Mesothelial cell of epicardium (in vitro differentiated cells): ENCODE measurements at places on chromosomes 7 and 10. TPM values are rescaled to one million over a fixed set of nuclear protein-coding genes. Genes with fewer than 3 reads are reported as not detected.

DNA sequence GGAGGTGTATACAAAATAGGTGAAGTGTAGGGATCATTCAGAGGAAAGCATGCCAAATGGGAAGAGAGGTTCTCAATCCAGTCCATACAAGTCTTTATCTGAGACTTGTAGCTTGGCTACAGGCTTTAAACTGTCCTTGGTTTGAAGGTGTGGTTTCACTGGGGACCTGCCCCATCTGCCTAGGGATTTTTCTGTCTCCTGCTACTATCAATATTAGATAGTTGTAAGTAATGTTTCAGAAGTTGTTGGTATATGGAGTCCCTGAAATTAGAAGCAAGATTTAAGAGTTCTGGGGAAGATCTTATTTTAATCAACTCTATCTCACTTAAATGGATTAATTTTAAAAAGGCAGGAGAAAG, 100.9 kb downstream of the ANKRD7 start:
- DNase-seq: no peak
- H3K36me3 ChIP-seq: no peaks in the 10 kb centered on the region
- H3K27ac ChIP-seq: no peak overlapping the region
- peaks cover 20% of the 10 kb centered on the region for H3K4me1 ChIP-seq
- no peak overlapping the region for H3K4me3 ChIP-seq
- no peaks in the 10 kb centered on the region for H3K27me3 ChIP-seq

DNA sequence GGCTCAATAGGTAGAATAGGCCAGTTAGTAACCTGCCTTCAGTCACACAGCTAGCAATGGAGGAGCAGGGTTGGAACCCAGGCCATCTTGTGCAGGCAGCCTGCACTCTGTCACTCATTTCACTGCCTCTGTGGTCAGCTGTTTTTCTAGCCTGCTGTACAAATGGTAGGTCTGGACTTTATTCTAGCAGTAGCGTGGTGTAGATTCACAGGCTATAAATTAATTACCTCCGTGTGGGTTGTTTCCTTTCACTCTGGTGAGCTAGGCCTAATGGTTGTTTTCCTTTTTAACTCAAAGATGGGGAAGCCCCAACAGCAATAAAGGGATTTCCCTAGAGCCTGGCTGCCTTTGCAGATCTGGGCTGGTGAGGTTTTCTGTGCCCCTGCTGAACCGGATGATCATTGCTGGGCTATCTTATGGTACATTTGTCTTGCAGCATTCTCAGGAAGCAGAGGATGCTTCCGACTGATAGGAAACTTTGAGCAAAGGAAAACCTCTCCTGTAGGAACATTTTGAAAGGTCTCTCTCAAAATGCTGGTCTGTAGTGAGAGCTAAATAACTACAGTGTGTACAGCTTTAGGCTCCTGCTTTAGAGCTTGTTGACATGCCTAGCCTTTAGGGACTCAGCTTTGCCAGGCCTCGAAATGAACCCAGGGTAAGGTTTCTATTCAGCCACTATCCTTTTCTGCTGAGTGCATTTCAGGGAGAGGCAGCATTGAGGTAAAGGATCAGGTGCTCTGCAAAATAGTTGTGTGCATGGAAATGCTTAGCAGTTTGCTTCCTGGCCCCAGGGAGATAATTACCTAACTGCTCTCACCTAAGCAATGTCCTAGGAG, 157.4 kb downstream of the ST7 start:
- no peak overlapping the region for H3K4me3 ChIP-seq
- DNase-seq: no peak
- H3K36me3 ChIP-seq: peaks cover 23% of the 10 kb centered on the region
- peaks cover 14% of the 10 kb centered on the region for H3K4me1 ChIP-seq
- H3K27me3 ChIP-seq: no peaks in the 10 kb centered on the region
- peak overlapping the region; percentile 76 for H3K27ac ChIP-seq

DNA sequence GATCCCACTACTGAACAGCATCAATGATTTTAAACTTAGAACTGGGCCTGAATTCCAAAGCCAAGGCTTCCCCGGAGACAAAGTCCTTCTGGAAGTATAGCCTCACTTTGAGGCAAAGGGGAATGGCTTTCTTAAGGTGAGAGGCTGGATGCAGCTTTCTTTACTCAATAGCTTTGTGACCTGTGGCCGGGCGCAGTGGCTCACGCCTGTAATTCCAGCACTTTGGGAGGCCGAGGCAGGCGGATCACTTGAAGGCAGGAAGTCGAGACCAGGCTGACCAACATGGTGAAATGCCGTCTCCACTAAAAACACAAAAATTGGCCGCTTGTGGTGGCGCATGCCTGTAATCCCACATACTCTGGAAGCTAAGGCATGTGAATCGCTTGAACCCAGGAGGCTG, 3.2 kb upstream of the FGFR2 start:
- no peak overlapping the region for H3K27ac ChIP-seq
- H3K4me1 ChIP-seq: peaks cover 28% of the 10 kb centered on the region
- no peak for DNase-seq
- no peak overlapping the region for H3K4me3 ChIP-seq
- H3K36me3 ChIP-seq: no peaks in the 10 kb centered on the region

DNA sequence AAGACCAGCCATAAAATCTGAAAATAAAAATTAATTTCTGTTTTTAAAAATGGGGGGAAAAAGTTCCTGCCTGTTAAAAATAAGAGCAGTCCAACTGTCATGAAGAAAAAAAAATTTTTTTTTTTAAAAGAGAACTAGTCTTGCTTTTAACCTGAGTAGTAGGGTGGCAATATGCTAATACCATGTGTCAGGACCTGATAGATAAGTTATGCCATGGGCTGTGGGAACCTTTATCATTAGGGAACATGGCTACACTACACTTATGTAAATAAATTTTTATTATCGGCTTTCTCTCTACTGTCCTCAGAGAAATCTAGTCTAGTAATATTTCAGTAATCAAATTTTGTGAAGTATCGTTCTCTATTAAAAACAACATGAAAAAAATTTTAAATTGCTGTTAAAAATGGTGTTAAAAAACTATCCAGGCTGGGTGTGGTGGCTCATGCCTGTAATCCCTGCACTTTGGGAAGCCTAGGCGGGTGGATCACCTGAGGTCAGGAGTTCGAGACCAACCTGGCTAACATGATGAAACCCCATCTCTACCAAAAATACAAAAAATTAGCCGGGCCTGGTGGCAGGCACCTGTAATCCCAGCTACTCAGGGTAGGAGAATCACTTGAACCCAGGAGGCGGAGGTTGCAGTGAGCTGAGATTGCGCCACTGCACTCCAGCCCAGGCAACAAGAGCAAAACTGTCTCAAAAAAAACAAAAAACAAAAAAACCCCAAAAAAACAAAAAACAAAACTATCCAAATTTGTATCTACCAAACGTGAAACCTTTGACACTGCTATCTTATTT, 20.7 kb downstream of the NT5C3A start:
- H3K4me1 ChIP-seq: peaks cover 34% of the 10 kb centered on the region
- no peaks in the 10 kb centered on the region for H3K27me3 ChIP-seq
- H3K27ac ChIP-seq: no peak overlapping the region
- H3K4me3 ChIP-seq: no peak overlapping the region
- H3K36me3 ChIP-seq: peaks cover 2% of the 10 kb centered on the region

GRCh38 chr7:101901661-101902491, 84.5 kb downstream of the CUX1 start:
- H3K4me1 ChIP-seq: peaks cover 24% of the 10 kb centered on the region
- H3K4me3 ChIP-seq: no peak overlapping the region
- no peaks in the 10 kb centered on the region for H3K27me3 ChIP-seq
- H3K27ac ChIP-seq: no peak overlapping the region
- H3K36me3 ChIP-seq: peaks cover 2% of the 10 kb centered on the region

DNA sequence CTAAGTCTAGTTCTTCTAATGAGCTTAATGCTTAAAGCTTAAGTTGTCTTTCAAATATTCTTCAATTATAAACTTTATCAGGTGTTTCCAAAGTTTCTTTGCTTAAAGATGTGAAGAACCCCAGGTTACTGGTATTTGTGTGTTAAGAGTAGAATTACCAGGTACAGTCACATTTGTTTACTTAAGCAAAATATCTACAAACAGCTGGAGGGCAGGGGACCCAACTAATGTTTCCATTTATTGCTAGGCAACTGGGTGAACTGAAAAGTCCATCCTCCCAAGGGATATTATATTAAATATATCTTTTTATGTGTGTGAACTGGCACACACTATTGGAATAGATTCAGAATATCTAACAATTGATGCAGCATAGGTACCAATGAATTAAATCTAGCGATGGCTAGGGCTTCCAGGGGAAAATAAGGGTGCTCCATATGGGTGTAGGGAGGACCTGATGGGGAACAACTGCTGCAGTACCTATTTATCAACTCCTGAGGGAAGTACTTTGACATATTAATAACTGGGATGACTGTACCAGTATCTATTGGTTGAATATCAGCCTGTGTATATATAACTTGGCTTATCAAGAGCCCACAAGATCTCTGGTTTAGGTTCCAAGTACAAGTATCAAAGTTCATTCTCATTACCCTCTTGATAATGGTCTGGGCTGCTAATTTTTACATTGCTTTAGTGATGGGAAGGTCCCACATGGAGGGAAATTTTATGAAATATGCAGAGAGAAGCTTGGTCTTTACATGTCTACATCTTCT, 10.3 kb upstream of the AGR3 start:
- no peaks in the 10 kb centered on the region for H3K36me3 ChIP-seq
- no peak overlapping the region for H3K27ac ChIP-seq
- H3K4me1 ChIP-seq: peaks cover 5% of the 10 kb centered on the region
- no peak overlapping the region for H3K4me3 ChIP-seq
- H3K27me3 ChIP-seq: no peaks in the 10 kb centered on the region

DNA sequence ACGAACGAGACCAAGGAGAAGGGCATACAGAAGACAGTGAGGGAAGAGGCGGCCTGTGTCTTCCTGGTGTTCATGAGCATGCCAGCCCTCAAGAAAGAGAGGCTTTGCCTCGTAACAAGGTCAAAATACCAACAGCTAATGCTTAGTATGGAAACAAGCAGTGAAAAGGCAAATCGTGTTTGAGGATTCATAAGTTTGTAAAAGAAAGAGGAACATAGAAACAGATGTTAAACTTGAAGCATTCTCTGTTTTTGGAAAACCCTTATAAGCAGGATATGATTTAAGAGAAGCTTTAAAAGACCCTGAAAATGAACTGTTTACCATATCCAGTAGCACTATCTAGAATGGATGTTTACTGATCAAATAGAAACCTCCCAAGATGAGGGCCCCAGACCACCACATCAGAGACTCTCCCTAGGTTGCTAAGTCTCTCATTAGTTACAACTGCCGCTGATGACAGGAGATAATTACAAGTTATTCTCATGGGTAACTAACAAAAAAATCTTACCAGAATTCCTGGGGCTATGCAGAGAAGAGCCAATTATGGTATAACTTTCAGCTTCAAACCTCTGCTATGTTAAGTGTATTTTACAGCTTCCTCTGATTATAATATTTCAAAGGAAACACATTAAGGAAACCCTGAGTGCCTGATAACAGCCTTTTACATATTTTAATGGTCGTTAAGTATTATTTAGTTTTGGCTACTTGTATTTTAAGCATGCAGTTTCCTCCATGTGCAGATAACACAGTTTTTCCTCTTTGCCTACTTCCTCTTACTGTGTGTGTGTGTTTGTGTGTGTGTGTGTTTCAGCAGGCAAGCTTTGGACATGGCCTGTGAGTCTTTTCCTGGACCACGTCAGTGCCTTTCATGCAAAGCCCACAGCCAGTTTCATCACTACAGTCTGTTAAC, 17.9 kb downstream of the JCAD start:
- H3K27me3 ChIP-seq: no peaks in the 10 kb centered on the region
- H3K4me1 ChIP-seq: peaks cover 26% of the 10 kb centered on the region
- H3K27ac ChIP-seq: peak overlapping the region; percentile 8
- no peak overlapping the region for H3K4me3 ChIP-seq

GRCh38 chr10:47136866-47137265, 163.1 kb upstream of the GDF10 start:
- H3K27me3 ChIP-seq: peaks cover 12% of the 10 kb centered on the region
- H3K4me1 ChIP-seq: peaks cover 10% of the 10 kb centered on the region
- DNase-seq: no peak
- no peak overlapping the region for H3K4me3 ChIP-seq

DNA sequence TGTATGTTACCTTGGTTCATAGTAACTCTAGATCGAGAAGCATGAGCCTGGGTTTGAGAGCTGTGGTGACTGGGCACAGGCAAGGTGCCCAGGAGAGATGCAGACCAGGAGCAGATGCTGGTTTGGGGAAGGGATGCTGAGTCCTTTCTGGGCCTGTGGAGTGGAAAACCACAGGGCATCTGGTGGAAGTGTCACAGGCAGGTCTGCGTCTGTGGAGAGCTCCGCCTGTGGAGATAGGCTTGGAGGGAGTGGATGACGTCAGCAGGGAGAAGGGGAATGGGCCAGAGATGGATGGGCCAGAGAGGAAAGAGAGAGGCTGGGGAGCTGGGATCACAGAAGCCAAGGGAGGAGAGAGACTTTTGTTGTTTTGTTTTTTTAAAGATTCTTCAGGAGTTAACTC, 14.8 kb downstream of the CYP26A1 start:
- H3K27ac ChIP-seq: peak overlapping the region; percentile 7
- no peak for DNase-seq
- H3K4me3 ChIP-seq: no peak overlapping the region
- H3K27me3 ChIP-seq: no peaks in the 10 kb centered on the region
- peaks cover 5% of the 10 kb centered on the region for H3K4me1 ChIP-seq

GRCh38 chr7:32299133-32299702, 191.0 kb downstream of the LSM5 start:
- H3K27ac ChIP-seq: no peak overlapping the region
- peaks cover 90% of the 10 kb centered on the region for H3K27me3 ChIP-seq
- peak overlapping the region; percentile 75 for H3K4me3 ChIP-seq
- peaks cover 11% of the 10 kb centered on the region for H3K4me1 ChIP-seq

DNA sequence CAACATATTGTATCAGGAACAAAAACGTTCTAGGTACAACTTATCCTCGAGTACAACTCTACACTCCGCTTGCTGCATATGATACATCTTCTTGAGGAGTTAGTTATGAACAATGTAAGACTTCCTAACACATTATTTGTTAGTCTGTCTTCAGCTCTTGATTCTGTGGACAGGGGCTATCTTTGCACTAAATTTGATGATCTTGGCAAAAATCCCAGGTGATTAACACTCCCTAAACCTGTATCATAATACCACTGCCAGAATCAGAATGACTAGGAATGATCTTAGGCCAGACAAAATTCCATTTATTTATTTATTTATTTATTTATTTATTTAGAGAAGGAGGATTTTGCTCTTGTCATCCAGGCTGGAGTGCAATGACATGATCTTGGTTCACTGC, 108.7 kb upstream of the AUTS2 start:
- H3K36me3 ChIP-seq: no peaks in the 10 kb centered on the region
- no peak for DNase-seq
- H3K4me1 ChIP-seq: no peaks in the 10 kb centered on the region
- peaks cover 7% of the 10 kb centered on the region for H3K27me3 ChIP-seq
- no peak overlapping the region for H3K27ac ChIP-seq

DNA sequence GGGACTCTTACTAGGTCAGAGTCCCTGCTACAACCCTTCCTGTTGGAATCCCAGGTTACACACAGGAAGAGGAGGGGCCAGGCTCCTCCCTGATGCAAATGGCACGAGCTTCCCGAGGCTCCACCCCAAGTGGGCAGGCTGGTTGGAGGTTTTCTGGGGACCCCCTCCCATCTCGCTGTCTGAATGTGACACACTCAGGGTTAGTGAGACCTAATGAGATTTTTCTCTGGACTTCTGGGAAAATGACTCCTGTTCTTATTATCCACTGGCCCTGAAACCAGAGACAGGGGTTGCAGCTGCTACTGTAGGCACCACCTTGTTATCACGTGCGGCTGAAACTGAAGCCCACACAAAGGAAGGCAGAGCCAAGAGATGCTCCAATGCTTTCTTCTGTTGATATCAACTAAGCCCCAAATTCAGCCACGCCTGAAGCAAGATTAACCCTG, 103.3 kb downstream of the FAM107B start:
- H3K27me3 ChIP-seq: no peaks in the 10 kb centered on the region
- no peak overlapping the region for H3K27ac ChIP-seq
- no peak for DNase-seq
- no peak overlapping the region for H3K4me3 ChIP-seq
- H3K4me1 ChIP-seq: peaks cover 11% of the 10 kb centered on the region
- H3K36me3 ChIP-seq: no peaks in the 10 kb centered on the region

The SPDYE2B gene
- not detected in 3 replicates for total RNA-seq

The LRRD1 gene
- 0.42 to 0.51 TPM (median 0.50 TPM) in 3 replicates for total RNA-seq

The CAV1 gene
- total RNA-seq: 2.6 to 3.4 TPM (median 2.7 TPM) in 3 replicates

The FAM221A gene
- total RNA-seq: 16.9 to 18.6 TPM (median 18.4 TPM) in 3 replicates
